ENCODE measurements at places on chromosomes 4 and X. TPM values are rescaled to one million over a fixed set of nuclear protein-coding genes. Genes with fewer than 3 reads are reported as not detected.

The ZFP92 gene
- total RNA-seq, result 0.06 TPM

The LDB2 gene
- total RNA-seq, result 0.75 TPM

The TEX13C gene
- not detected for total RNA-seq

The AREG gene
- 149 TPM for total RNA-seq

The NRK gene
- 19.3 TPM for total RNA-seq

The TRMT2B gene
- 14.4 TPM for total RNA-seq

The PLP1 gene
- not detected for total RNA-seq

The FRAS1 gene
- total RNA-seq, result 9.1 TPM

The JCHAIN gene
- not detected for total RNA-seq

The CLCN4 gene
- 1.2 TPM for total RNA-seq

The GJB1 gene
- total RNA-seq, result 0.40 TPM

The DACH2 gene
- total RNA-seq, result not detected

The SLC4A4 gene
- total RNA-seq, result 4.6 TPM

The WDR45 gene
- 43.7 TPM for total RNA-seq

The AFM gene
- not detected for total RNA-seq

The RADX gene
- 1.4 TPM for total RNA-seq

The PAGE1 gene
- total RNA-seq, result not detected

The ITM2A gene
- 6.3 TPM for total RNA-seq

The NWD2 gene
- not detected for total RNA-seq

The CYBB gene
- not detected for total RNA-seq

The RBMXL3 gene
- total RNA-seq, result not detected

The FHIP1A gene
- total RNA-seq, result 8.5 TPM

The EVC gene
- 9.7 TPM for total RNA-seq

The MAMLD1 gene
- total RNA-seq, result 1.5 TPM

The IGSF1 gene
- 0.29 TPM for total RNA-seq
